Stimulated activated CD4-positive, alpha-beta T cell treated with anti-CD3 and anti-CD28 coated beads, Interleukin-15, amount 100 ng/mL, for 48 hours (primary cell): ENCODE measurements at places on chromosomes 16 and 17.

GRCh38 chr17:77654850-77655249 is 303.7 kb upstream of the TNRC6C start:
- DNase-seq, result no peak

DNA sequence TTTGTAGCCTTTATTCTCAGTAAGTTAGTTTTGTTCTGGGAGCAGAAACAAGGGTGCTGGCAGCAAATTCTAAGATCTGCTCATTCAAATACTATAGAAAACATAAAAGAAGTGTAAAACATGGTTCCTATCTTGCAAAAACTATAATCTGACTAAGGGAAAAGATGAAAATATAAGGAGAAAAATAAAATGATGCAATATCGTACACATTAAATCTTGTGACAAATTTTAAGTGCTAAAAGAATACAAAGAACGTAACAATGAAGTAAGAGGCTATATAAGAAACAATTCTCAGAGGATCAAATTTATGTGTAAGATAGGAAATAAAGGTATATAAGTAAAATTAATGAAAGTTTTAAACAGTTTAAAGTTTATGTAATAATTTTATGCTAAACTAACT is 224.6 kb downstream of the CEP112 start:
- DNase-seq, result no peak

DNA sequence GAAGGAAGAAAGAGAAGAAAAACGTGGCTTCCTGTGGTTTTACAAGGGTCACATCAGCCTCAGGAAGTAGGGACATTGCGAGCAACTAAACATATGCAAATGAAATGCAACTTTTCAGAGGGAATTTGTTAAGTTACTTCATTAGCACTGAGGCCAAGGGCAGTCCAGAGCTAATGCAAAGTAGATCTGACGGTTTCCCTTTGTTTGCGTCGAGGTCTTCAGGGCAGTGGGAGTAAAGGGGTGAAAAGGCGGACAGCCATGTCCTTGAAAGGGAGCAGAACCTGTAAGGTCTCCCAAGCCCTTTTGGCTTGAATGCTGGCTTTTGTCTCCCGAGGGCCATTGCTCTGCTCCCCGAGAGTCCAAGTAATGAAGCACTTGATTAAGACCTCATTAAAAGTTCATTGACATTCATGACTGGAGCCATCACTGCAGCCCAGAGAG is 85.0 kb downstream of the PMP22 start:
- DNase-seq, result no peak

DNA sequence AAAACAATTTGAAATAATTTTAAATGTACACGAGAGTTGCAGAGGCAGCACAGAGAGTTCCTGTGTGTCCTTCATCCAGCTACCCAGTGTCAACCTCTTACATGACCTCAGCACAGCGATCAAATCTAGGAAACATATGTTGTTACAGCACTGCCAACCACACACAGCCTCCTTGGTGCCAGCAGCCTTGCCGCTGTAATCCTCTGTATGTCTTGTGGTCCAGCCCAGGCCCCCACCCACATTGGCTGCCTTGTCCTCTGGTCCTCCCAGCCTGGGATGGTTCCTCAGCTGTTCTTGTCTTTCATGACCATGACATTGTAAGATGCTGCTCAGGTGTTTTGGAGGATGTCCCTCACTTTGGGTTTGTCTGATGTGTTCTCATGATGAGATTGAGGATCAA is 178.0 kb downstream of the RPTOR start:
- no peak for DNase-seq

- DNase-seq, result no peak
Measured at GRCh38 chr17:80229011-80229410, 8.8 kb downstream of the SLC26A11 start.

GRCh38 chr17:44867841-44868240 is 20.2 kb downstream of the HIGD1B start:
- no peak for DNase-seq

DNA sequence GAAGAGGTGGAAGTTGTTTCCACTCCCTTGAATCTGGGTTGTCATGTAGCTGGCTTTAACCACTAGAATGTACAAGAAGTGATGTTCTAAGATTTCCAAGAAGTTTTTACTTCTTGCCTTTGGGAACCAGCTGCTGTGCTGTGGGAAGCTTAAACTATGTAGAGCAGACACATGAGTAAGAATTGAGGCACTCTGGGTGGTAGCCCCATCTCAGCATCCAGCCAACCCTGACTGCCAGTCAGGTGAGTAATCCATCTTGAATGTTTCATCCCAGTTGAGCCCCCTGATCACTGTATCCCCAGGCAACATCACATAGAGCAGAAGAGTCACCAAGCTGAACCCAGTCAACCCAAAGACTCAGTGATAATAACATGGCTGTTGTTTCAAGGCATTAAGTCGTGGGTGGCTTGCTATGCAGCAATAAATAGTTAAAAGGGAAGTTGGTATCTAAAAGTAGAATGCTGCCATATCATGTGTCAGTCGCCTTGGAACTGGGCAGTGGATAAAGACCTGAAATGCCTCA is 62.8 kb upstream of the GPR139 start:
- no peak for DNase-seq

DNA sequence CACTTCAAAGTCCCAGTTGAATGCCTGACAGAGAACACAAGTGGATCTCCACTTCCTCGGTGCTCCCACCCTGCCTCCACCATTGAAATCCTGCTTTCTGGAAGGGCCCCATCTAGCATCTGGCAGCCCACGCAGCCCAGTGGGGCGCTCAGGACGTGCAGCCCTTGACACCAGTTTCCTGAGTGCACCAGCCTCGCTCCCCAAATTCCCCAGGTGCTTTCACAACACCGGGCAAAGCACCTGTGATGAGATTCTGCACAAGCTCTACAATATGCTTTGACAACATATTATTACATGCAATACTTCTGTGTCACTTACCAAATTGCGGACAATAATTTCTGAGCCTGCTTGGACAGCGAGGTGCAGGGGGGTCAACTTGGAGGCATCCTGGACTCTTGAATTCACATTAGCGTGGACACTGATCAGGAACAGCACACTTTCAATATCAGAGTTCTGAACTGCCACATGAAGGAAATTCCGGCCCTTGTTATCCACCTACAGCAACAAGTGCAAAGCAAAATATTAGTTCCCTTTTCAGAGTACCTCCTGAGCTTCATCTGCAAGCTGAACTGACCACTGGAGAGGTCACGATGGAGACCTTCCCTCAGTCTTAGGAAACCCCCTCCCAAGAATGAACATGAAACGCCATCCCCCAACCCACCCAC is 33.9 kb downstream of the CYB5D2 start:
- DNase-seq, result no peak

GRCh38 chr16:2511996-2512734 is 1.6 kb upstream of the ATP6V0C start:
- no peak for DNase-seq

GRCh38 chr17:19265755-19266154 is 28.6 kb downstream of the EPN2 start:
- no peak for DNase-seq

GRCh38 chr16:76899767-76900166 is 291.2 kb upstream of the MON1B start:
- no peak for DNase-seq

DNA sequence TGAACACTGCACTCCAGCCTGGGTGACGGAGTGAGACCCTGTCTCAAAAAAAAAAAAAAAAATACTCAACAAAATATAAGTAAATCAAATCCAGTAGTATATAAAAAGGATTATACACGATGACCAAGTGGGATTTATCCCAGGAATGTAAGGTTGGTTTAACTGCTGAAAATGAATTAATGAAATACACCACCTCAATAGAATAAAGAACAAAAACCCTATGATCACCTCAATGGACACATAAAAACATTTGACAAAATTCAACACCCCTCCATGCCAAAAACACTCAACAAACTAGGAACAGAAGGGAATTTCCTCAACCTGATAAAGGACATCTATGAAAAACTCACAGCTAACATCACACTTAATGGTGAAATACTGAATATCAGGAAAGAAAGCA is 6.6 kb downstream of the MIS12 start:
- no peak for DNase-seq

- DNase-seq, result no peak
Measured at GRCh38 chr17:57282296-57282695, 26.0 kb downstream of the MSI2 start.

DNA sequence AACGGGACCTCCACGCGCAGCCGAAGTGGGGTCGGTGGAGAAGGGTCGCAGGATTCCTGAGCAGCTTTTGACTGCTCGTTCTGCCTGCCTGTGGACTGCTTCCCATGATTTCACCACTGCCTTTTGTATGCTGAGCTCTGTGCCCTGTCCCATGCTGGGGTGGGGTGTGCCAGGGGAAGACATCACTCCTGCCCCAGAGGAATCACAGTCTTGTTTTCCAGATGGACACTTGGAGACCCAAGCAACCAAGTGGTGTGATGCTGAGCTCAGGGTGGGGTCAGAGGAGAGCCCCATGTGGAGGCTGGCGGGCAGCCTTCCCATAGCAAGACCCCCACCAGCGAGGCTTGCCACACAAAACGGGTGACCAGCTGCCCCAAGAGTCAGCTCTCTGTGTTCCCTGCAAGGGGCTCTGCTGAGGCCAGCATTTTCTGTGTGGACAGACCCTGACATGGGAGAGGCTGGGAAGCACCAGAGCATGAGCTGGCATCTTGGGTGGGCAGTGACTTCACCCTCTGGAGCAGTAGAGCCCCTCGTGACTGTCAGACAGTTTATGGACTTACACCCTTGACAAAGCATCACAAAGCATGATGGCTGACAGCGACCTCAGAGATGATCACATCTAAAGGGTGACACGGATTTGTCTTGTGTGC is 111.9 kb downstream of the GNAO1 start:
- no peak for DNase-seq

GRCh38 chr17:75146592-75146991 is 7.7 kb downstream of the JPT1 start:
- no peak for DNase-seq

- DNase-seq, result no peak
Measured at GRCh38 chr17:74152591-74153455, 50.7 kb upstream of the RPL38 start.

GRCh38 chr17:59234631-59235030 is 14.3 kb downstream of the GDPD1 start:
- no peak for DNase-seq

- DNase-seq, result no peak
Measured at GRCh38 chr16:54875443-54875842, 55.2 kb upstream of the IRX5 start.

- no peak for DNase-seq
Measured at GRCh38 chr17:7295230-7296180, 1.1 kb upstream of the YBX2 start.

GRCh38 chr16:8855051-8855786 is 13.6 kb downstream of the CARHSP1 start:
- DNase-seq, result no peak
